ENCODE measurements at places on chromosomes 13 and 19.

GRCh38 chr19:38375748-38376147 lies 1.4 kb downstream of the PSMD8 start:
- no peak for DNase-seq
- peak overlapping the region; percentile 99 for H3K4me3 ChIP-seq
- H3K27ac ChIP-seq, result peak overlapping the region; percentile 98
- H3K4me1 ChIP-seq, result peaks cover 24% of the 10 kb centered on the region
- peaks cover 14% of the 10 kb centered on the region for H3K27me3 ChIP-seq
- H3K36me3 ChIP-seq, result peaks cover 6% of the 10 kb centered on the region

- DNase-seq, result no peak
- peaks cover 9% of the 10 kb centered on the region for H3K36me3 ChIP-seq
- no peak overlapping the region for H3K27ac ChIP-seq
- no peaks in the 10 kb centered on the region for H3K27me3 ChIP-seq
These were observed 193.8 kb downstream of the FOXO1 start for GRCh38 chr13:40472427-40473220.

DNA sequence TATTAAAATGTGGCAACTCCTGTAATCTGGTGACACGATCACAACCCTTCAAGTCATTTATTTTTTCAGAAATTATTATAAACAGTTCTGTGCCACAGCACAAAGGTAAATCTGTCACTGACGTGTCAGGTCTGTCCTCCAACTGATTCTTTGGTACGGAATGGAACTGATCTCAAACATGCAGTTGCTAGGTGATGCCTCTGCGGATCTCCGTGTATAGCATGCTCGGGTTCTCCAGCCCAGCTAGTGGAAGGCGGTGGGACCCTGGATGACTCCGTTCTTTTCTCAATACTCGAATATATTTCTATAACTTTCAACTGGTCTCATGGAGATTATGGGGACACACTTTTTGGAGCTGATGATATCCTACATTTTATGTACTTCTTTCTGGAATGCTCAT lies 11.0 kb downstream of the RANBP3 start:
- H3K36me3 ChIP-seq, result no peaks in the 10 kb centered on the region
- no peak overlapping the region for H3K27ac ChIP-seq
- DNase-seq, result no peak
- peaks cover 37% of the 10 kb centered on the region for H3K4me1 ChIP-seq

DNA sequence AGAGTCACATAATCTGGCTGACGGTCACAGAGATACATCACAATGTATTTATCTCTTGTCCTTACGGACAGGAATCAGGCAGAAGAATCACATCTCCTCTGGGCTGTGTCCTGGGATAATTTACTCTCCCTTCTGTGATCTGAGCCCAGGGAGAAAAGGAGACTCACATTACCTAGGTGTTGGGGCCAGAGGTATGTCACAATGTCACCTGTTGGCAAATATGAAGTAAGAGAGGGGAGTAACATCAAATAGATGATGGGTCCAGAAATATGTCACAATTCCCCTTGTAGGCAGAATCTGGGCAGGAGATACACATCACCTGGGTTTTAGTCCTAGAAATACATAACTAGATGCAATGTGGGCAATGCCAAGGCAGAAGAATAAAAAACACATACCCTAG lies 67.2 kb downstream of the ZNF726 start:
- no peak overlapping the region for H3K27ac ChIP-seq
- no peak for DNase-seq
- no peak overlapping the region for H3K4me3 ChIP-seq
- no peaks in the 10 kb centered on the region for H3K4me1 ChIP-seq

DNA sequence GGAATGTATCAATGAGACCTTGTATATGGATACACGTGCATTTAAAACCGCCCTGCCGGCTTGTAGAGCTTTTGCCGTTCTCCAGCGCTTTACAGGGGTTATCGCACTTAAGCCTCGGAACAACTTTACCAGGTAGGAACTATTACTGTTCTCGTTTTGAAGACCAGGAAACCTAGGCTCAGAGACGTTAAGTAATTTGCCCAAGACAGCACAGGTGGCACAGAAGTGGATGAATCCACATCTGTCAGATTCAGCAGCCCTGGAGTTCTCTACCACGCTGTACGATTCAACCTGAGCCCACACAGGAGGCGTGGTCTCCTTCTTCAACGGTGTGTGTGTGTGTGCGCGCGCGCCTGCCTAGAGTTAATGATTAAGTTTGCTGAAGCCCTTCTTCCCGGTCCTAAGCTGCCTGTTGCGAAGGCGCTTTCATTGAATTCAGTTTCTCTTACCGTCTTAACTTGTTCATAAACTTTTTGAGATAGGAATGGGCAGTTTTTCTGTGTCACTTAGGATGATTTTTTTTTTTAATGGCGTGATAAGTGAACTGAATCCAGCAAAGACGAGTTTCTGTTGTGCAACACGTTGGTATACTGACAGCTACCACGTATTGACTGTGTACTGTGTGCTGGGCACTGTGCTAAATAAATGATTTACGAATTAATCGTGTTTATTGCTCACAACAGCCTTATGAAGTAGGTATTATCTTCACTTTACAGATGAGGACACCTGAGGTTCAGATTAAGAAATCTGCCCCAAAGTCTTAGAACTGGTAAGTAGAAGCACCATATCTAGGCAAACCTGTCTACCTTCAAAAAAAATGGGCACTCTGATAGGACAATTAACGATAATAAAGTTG lies 67.4 kb downstream of the KCNRG start:
- H3K27ac ChIP-seq, result peak overlapping the region; percentile 61
- peak; percentile 43 for DNase-seq
- H3K4me3 ChIP-seq, result peak overlapping the region; percentile 100
- H3K27me3 ChIP-seq, result no peaks in the 10 kb centered on the region

GRCh38 chr13:58340895-58341294 lies 709.4 kb downstream of the PCDH17 start:
- DNase-seq, result no peak
- H3K27me3 ChIP-seq, result no peaks in the 10 kb centered on the region
- no peaks in the 10 kb centered on the region for H3K36me3 ChIP-seq
- H3K4me1 ChIP-seq, result no peaks in the 10 kb centered on the region

- peaks cover 19% of the 10 kb centered on the region for H3K4me1 ChIP-seq
- no peaks in the 10 kb centered on the region for H3K36me3 ChIP-seq
- peak overlapping the region; percentile 81 for H3K27ac ChIP-seq
These were observed 12.2 kb upstream of the CDC16 start for GRCh38 chr13:114222461-114222968.

GRCh38 chr19:44024900-44025216 lies 321 bp upstream of the ZNF222 start:
- DNase-seq, result no peak
- H3K27me3 ChIP-seq, result peaks cover 32% of the 10 kb centered on the region
- H3K36me3 ChIP-seq, result peaks cover 45% of the 10 kb centered on the region
- H3K4me3 ChIP-seq, result peak overlapping the region; percentile 94

DNA sequence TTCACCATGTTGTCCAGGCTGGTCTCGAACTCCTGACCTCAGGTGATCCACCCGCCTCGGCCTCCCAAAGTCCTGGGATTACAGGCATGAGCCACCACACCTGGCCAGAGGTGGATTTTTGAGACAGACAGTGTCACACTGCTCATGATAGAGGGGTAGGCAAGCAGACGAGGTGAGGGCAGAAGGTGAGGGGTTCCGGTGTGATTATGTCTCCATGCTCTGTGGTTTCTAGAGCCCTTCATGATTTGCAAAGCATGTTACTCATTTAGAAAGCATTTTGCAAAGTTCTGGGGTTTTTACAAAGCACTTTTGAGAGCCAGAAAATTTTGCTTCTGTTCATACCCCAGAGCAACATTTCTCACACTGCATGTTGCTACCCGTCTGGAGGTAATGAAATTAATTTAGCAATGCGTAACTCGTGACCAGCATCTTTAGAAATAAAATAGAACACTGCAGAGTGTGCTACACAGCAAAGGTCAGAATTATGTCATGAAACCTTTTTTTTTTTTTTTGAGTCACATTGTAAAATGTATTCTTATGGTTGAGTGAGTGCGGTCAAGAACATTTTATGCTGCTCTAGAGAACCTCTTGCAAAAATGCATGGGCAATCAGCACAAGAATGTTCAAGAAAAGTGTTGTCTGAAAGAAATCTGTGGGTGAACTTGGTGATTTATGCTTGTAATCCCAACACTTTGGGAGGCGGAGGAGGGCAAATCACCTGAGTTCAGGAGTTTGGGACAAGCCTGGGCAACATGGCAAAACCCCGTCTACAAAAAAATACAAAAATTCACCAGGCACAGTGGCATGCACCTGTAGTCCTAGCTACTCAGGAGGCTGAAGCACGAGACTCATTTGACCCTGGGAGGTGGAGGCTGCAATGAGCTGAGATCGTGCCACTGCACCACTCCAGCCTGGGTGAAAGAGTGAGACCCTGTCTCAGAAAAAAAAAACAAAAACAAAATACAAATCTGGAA lies 58.0 kb downstream of the MAP4K1 start:
- peaks cover 6% of the 10 kb centered on the region for H3K27me3 ChIP-seq
- no peaks in the 10 kb centered on the region for H3K4me1 ChIP-seq
- H3K36me3 ChIP-seq, result no peaks in the 10 kb centered on the region
- no peak for DNase-seq

GRCh38 chr13:109940637-109941036 lies 154.3 kb upstream of the IRS2 start:
- H3K4me3 ChIP-seq, result no peak overlapping the region
- no peak overlapping the region for H3K27ac ChIP-seq
- H3K4me1 ChIP-seq, result no peaks in the 10 kb centered on the region
- no peaks in the 10 kb centered on the region for H3K27me3 ChIP-seq

DNA sequence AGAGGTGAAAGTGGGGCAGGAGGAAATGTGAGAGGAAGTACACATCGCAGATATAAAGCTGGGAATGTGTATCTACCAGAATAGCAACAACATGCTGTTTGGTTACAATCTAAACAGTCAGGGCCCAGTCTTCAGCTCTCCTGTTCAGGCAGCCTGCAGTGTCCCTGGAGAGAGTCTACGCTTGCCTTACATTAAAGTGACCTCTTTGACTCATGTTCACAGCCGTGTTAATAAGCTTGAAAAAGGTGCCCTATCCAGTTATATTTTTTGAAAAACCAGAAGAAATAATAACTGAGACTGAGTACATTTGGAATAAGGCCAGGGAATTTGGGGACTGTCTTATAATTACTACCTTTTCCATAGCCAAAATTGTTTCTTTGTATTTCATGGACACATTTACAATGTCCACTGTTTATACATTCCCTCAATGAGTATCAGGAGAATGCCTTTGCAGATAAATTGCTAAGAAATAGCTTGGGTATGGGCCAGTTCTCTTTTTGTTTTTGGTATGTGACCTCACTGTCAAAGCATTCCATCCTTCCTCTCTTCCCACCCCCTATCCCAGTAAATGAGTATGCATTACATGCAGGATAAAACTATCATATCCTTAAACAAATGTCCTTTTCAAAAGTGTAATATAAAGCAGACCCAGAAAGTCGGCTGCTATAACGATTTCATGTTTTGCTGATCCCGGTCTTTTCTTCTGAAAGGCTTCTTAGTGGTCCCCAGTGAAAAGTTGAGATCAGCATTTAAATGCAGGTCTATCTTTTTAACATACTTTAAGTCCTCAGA lies 82.6 kb downstream of the PCDH9 start:
- peak overlapping the region; percentile 52 for H3K27ac ChIP-seq
- H3K27me3 ChIP-seq, result no peaks in the 10 kb centered on the region
- peaks cover 27% of the 10 kb centered on the region for H3K4me1 ChIP-seq
- H3K36me3 ChIP-seq, result no peaks in the 10 kb centered on the region
- no peak overlapping the region for H3K4me3 ChIP-seq

- no peak overlapping the region for H3K27ac ChIP-seq
- H3K4me1 ChIP-seq, result peaks cover 24% of the 10 kb centered on the region
- H3K27me3 ChIP-seq, result no peaks in the 10 kb centered on the region
- DNase-seq, result no peak
These were observed 49.7 kb downstream of the CRTC1 start for GRCh38 chr19:18733196-18733647.

DNA sequence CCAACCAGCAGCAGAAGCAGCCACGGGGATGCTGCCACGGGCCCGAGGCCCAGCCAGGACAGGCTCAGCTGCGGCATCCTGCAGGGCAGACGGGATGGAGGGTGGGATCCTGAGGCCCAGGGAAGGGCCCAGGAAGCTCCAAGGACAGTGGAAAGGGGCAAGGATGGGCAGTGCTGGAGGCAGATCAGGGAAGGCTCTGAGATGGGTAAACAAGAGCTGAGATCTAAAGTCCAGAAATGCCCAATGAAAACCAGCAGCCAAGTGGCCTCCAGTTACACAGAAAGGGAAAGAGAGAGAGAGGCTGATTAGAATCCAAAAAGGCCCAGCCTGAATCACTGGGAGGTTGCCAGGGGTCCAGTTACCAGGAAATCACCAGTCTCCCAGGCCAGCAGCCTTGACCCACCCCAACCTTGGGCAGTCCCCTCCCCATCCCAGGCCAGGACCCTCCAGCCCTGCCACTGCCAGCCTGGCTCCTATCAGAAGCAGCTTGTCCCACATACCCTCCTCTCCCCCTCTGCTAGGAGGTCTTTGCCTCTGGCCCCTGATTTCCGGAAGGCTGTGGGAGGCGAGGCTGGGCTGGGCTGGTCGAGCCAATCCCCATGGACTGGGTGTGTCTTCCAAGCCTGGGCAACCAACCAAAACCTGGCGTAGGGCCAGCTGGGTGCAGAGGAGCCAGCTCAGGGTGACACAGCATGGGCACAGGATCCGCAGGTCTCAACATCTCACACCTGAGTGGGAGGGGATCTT lies at the start of gene CYP4F11:
TSS of gene CYP4F11 (minus strand) at position 198 of the 747 bp plus-strand sequence. CDS start at position 77, 121 bp downstream.
- no peak within 1 kb of the TSS for H3K27ac ChIP-seq
- DNase-seq, result no peak
- no peak within 1 kb of the TSS for H3K4me3 ChIP-seq
- H3K36me3 ChIP-seq, result peaks cover 7% of the 10 kb centered on the region
- H3K27me3 ChIP-seq, result no peaks in the 10 kb centered on the region

- H3K4me3 ChIP-seq, result peak overlapping the region; percentile 91
- peaks cover 42% of the 10 kb centered on the region for H3K4me1 ChIP-seq
These were observed 500 bp downstream of the AP3D1 start for GRCh38 chr19:2150794-2151338.

- peaks cover 6% of the 10 kb centered on the region for H3K36me3 ChIP-seq
- no peak overlapping the region for H3K27ac ChIP-seq
- peaks cover 9% of the 10 kb centered on the region for H3K4me1 ChIP-seq
- H3K27me3 ChIP-seq, result no peaks in the 10 kb centered on the region
These were observed 12.1 kb upstream of the GPR4 start for GRCh38 chr19:45613926-45614725.

DNA sequence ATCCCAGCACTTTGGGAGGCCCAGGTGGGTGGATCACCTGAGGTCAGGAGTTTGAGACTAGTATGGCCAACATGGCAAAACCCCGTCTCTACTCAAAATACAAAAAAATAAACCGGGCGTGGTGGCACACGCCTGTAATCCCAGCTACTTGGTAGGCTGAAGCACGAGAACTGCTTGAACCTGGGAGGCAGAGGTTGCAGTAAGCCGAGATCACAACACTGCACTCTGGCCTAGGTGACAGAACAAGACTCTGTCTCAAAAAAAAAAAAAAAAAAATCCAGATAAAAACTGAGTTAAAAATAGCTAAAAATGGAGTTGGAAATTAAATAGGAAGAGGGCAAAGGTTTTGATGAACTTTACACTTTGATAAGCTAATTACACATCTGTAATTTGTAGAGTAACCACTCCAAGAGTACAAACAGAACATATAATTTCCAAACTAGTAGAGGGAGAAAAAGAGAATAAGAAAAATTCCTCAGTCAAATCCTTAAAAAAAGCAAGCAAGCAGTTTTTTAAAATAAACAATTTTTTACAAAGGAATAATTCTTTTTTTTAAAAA lies 10.3 kb downstream of the TGDS start:
- DNase-seq, result no peak
- H3K27me3 ChIP-seq, result no peaks in the 10 kb centered on the region
- H3K4me3 ChIP-seq, result no peak overlapping the region
- H3K36me3 ChIP-seq, result peaks cover 41% of the 10 kb centered on the region

- H3K27me3 ChIP-seq, result no peaks in the 10 kb centered on the region
- no peak overlapping the region for H3K4me3 ChIP-seq
- H3K36me3 ChIP-seq, result no peaks in the 10 kb centered on the region
- no peak overlapping the region for H3K27ac ChIP-seq
These were observed 289.4 kb upstream of the MIR17HG start for GRCh38 chr13:91058066-91058465.
